ENCODE measurements at places on chromosomes 5 and 9.

GRCh38 chr5:143198332-143198731, 205.2 kb downstream of the NR3C1 start:
- H3K4me3 ChIP-seq, result no peak overlapping the region
- peaks cover 5% of the 10 kb centered on the region for H3K27me3 ChIP-seq
- no peak for DNase-seq
- H3K27ac ChIP-seq, result no peak overlapping the region

DNA sequence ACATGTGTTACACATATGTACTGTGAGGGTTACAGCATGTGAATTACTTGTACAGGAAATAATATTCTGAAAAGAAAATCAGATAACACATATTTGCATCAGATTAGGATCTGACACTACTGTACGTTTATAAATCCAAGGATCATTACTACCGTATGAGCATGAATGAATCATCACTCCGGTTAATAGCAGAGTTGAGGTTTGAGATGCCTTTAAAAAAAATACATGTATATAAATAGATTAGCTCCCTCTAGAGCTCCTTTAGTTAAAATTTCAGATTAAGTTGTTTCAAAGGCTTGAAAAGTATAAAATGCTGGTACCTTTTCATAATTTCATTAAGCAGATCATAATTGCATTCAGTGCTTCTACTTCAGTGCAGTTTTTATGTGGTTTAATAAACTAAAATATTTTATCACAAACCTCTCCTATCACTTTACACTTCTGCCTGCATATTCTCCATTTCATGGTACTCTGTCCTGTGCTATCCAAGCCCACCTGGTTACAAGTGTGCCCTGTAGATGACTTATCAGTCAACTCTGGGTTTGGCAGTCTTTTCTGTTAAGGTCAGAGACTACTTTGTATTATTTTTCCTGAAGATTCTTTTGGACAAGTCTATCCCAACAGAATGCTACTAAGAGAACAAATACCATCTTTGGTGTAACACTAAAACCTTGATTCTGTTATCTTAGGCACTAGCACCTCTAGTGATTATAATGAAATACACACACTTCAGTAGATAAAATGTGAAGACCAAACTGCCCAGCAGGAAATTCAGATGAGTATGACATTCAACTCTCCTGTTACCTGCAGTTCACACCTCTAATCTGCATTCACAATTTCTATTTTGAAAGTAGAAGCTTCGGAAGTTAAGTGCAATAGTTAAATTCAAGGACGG, 48.0 kb upstream of the POU5F2 start:
- no peak overlapping the region for H3K4me3 ChIP-seq
- H3K27ac ChIP-seq, result no peak overlapping the region
- no peak for DNase-seq
- peaks cover 28% of the 10 kb centered on the region for H3K4me1 ChIP-seq
- peaks cover 10% of the 10 kb centered on the region for H3K36me3 ChIP-seq

- H3K36me3 ChIP-seq, result peaks cover 16% of the 10 kb centered on the region
- peak overlapping the region; percentile 87 for H3K4me3 ChIP-seq
- DNase-seq, result no peak
- H3K4me1 ChIP-seq, result peaks cover 30% of the 10 kb centered on the region
These were observed 1.1 kb upstream of the SNX24 start for GRCh38 chr5:122844136-122844909.

DNA sequence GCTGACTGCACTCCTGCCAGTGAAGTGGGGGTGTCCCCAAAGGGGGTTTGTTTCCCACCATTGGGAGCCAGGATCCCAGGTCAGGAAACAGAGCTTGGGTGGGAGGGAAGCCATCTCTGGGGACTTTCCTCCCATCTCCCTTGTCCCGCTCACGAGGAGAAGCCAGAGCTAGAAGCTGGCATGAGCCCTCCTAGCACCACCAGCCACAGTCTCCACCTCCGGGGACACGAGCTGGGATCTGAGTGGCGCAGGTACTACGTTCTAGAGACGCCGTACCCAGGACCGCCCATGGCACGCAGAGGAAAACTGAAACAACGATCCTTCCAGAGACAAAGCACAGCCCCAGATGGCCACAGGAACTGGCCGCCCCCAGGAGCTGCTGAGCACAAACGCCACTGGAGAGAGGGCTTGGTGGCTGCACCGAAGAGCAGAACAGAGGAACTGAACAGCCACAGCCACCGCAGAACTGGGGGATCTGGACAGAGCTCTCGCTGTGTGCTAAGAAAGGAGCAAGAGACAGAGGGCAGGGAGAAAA, 29.8 kb downstream of the ADAMTS2 start:
- DNase-seq, result no peak
- H3K27ac ChIP-seq, result peak overlapping the region; percentile 81

- DNase-seq, result no peak
- peaks cover 13% of the 10 kb centered on the region for H3K36me3 ChIP-seq
- no peak overlapping the region for H3K4me3 ChIP-seq
- H3K27me3 ChIP-seq, result no peaks in the 10 kb centered on the region
- H3K27ac ChIP-seq, result no peak overlapping the region
- H3K4me1 ChIP-seq, result peaks cover 28% of the 10 kb centered on the region
These were observed 182.3 kb downstream of the C9orf152 start for GRCh38 chr9:110025551-110026170.

GRCh38 chr9:15221746-15222145, 85.3 kb downstream of the TTC39B start:
- DNase-seq, result no peak
- H3K4me3 ChIP-seq, result no peak overlapping the region
- peaks cover 12% of the 10 kb centered on the region for H3K36me3 ChIP-seq
- peaks cover 15% of the 10 kb centered on the region for H3K4me1 ChIP-seq
- H3K27me3 ChIP-seq, result no peaks in the 10 kb centered on the region

DNA sequence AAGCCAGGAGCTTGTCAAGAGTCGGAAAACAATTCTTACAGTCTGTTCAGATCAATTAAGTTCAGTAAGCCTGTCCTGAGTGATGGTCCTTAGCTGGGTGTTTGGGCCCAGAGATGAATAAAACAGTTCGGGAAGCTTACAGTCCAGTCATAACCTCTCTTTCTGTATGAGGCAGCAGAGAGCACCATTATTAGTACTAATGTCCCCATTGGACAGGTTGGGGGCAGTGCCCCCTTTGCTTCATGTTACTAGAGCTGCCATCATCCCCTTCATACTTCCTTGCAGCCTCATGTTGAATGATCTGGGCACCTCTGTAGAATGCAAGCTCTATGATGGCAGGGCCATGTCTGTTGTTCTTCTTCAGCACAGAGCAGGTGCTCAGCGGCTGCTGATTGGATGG, 9.8 kb downstream of the DOCK2 start:
- H3K27me3 ChIP-seq, result peaks cover 22% of the 10 kb centered on the region
- no peak overlapping the region for H3K4me3 ChIP-seq
- H3K36me3 ChIP-seq, result no peaks in the 10 kb centered on the region
- peak overlapping the region; percentile 18 for H3K27ac ChIP-seq
- peaks cover 28% of the 10 kb centered on the region for H3K4me1 ChIP-seq

GRCh38 chr5:81904166-81904565, 67.7 kb upstream of the ATG10 start:
- peaks cover 16% of the 10 kb centered on the region for H3K4me1 ChIP-seq
- no peak overlapping the region for H3K27ac ChIP-seq
- no peak overlapping the region for H3K4me3 ChIP-seq
- H3K36me3 ChIP-seq, result no peaks in the 10 kb centered on the region
- H3K27me3 ChIP-seq, result no peaks in the 10 kb centered on the region

- H3K36me3 ChIP-seq, result no peaks in the 10 kb centered on the region
- peaks cover 39% of the 10 kb centered on the region for H3K4me1 ChIP-seq
- H3K4me3 ChIP-seq, result peak overlapping the region; percentile 91
- no peaks in the 10 kb centered on the region for H3K27me3 ChIP-seq
- no peak for DNase-seq
- H3K27ac ChIP-seq, result peak overlapping the region; percentile 86
These were observed 682 bp upstream of the SPTAN1 start for GRCh38 chr9:128551657-128552152.

DNA sequence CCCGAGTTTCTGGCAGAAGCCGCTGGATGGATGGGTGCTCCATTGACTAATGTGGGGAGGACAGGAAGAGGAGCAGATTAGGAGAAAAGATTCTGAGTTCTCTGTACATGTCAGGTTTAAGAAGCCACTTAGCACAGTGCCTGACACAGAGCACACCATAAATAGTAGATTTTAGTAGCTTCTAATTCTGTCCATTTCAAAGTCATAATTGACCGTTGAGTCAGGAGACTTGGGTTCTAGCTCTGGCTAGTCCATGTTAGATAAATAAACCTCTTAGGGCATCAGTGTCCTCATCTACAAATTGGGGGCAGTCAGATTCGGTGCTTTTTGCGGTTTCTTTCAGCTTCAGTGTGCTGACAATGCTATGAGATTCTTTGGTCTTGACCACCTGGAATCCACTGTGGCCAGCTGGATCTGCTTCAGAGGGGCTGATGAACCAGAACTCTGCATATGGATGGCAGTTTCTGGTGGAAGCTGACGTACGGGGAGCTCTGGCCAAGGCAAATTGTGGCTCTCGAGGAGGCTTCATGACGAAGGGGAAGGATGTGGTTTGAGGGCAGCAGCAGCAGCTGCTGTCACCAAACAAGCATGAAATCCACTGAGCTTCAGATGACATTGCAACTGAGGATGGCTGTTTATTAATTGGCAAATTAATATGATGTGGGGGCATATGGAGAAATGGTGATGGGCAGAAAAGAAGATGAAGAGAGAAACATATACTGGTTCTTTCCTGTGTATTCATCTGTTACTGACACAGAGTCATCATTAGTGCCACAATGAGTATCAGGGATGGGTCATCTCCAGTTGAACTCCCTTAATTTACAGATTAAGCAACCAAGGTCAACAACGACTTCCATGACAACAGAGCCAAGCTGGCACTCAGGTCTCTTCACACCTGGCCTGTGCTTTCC, 134.4 kb downstream of the AOPEP start:
- no peak overlapping the region for H3K4me3 ChIP-seq
- H3K27me3 ChIP-seq, result no peaks in the 10 kb centered on the region
- peaks cover 14% of the 10 kb centered on the region for H3K36me3 ChIP-seq
- DNase-seq, result no peak

GRCh38 chr9:122227575-122227900, 1.2 kb downstream of the LHX6 start:
- H3K27ac ChIP-seq, result no peak overlapping the region
- no peaks in the 10 kb centered on the region for H3K36me3 ChIP-seq
- H3K4me3 ChIP-seq, result peak overlapping the region; percentile 72

GRCh38 chr5:134525683-134526482, 413 bp downstream of the JADE2 start:
- peak; percentile 71 for DNase-seq
- H3K27ac ChIP-seq, result no peak overlapping the region
- peaks cover 35% of the 10 kb centered on the region for H3K4me1 ChIP-seq
- peak overlapping the region; percentile 90 for H3K4me3 ChIP-seq
- H3K27me3 ChIP-seq, result peaks cover 51% of the 10 kb centered on the region
- H3K36me3 ChIP-seq, result no peaks in the 10 kb centered on the region

DNA sequence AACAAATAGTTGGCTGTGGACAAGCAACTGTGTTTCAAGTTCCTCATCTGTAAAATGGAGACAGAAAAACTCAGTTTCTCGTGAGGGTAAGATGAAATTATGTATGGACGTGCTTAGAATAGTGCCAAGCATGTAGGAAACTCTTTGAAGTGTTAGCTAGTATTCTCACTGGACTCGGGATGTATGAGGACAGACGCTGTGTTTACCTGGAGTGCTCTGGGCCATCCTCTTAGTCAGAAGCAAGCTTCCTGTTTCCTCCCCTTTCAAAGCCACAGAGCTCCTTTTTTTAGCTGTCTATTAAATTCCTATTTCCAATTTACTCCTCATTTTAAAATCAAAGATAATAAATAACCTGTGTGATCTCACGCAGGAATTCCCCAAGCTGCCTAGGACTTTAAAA, 23.8 kb upstream of the IQGAP2 start:
- no peaks in the 10 kb centered on the region for H3K36me3 ChIP-seq
- H3K27me3 ChIP-seq, result peaks cover 7% of the 10 kb centered on the region
- peaks cover 53% of the 10 kb centered on the region for H3K4me1 ChIP-seq

- peaks cover 5% of the 10 kb centered on the region for H3K36me3 ChIP-seq
- H3K4me1 ChIP-seq, result peaks cover 9% of the 10 kb centered on the region
- no peaks in the 10 kb centered on the region for H3K27me3 ChIP-seq
- no peak overlapping the region for H3K4me3 ChIP-seq
- no peak overlapping the region for H3K27ac ChIP-seq
These were observed 142.2 kb downstream of the FGF10 start for GRCh38 chr5:44246986-44247385.

DNA sequence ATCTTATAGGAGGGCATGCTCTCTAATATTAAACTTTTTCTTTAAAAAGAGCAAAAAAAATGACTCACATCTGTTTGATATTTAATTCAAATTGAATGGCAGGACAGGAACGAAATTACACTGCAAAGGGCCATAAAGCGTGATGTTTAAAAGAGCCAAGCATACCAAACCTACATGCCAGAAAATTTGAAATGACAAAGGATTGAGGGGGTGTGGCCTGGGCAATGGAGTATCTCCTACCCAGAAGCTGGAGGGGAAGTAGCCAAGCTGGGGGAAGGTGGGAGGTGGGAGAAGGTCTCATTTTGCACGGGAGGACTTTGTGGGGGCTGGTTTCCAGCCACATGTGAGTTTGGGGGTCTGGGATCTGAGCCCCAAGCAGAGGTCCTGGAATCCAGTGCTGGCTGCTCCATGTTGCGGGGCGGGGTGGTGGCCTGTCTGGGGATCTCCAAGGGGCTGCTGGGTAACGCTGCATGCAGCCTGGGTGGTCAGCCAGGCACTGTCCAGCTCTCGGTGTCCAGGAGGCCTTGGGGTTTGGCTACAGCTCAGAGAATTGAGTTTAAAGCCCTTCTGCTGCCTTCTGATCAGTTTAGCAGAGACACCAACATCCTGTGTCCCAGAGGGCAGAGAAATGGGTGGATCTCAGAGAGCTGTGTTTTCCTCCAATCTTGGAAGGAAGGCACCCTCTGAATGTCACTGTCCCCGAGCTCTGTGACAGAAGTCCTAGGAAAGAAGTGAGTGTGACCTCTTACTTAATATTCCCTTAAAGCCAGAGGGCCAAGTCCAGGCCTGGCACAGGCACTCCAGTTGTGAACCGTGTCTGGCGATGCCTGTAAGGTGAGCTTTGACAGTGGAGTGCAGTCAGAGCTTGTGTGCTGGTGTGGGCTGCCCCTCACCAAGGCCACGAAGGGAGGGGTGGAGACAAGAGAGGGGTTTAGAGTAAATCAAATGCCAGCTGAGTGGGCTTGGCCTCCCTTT, 7.6 kb downstream of the DCANP1 start:
- H3K36me3 ChIP-seq, result no peaks in the 10 kb centered on the region
- DNase-seq, result no peak
- no peak overlapping the region for H3K27ac ChIP-seq
- H3K4me3 ChIP-seq, result no peak overlapping the region
